ENCODE measurements at places on chromosomes 6 and 20.

DNA sequence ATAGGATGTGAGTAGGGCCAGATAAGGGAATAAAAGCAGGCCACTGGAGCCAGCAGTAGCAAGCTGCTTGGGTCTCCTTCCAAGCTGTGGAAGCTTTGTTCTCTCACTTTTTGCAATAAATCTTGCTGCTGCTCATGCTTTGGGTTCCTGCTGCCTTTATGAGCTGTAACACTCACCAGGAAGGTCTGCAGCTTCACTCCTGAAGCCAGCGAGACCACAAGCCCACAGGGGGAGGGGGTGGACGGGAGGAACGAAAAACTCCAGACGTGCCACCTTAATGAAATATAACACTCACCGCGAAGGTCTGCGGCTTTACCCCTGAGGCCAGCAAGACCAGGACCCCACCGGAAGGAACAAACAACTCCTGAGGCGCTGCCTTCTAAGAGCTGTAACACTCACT, 1324.4 kb upstream of the EYS start:
- no peak for DNase-seq

DNA sequence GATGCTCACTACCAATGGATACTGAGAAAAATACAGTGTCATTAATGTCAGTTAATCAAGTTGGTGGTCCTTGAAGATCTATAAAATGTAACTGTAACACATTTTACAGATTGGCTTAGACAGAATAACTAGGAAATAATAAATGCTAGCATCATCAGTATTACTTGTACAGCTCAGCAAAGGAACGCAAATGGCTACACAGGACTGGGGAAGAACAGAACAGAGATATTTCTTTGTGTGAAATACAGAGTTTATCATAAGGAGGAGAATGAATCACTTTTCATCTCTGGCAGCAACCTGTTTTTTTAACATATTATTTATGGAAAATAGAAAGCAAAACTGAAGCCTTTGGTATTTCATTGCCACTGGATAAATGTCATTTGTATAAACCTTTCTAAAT, 8.2 kb upstream of the QKI start:
- no peak for DNase-seq

GRCh38 chr6:44321210-44321609, 8.1 kb upstream of the AARS2 start:
- DNase-seq: no peak

DNA sequence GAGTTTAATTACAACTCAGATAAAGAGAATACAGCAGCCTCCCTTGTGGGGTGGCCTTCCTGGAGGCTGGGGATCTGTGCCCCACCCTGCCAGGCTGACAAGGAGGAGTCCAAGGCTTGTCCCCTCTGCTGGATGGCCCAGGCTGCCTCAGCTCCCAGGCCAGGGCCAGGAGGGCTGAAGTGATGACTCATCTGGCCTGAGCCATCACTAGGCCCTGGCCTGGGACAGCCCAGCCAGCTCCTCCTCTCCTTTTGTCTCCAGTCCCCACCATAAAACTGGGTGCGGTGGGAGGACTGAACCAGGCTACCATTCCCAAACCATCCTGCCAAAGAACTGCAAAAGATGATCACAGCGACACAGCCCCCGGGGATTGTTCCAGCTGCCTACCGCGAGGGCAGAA, 15.0 kb downstream of the GRM4 start:
- no peak for DNase-seq

DNA sequence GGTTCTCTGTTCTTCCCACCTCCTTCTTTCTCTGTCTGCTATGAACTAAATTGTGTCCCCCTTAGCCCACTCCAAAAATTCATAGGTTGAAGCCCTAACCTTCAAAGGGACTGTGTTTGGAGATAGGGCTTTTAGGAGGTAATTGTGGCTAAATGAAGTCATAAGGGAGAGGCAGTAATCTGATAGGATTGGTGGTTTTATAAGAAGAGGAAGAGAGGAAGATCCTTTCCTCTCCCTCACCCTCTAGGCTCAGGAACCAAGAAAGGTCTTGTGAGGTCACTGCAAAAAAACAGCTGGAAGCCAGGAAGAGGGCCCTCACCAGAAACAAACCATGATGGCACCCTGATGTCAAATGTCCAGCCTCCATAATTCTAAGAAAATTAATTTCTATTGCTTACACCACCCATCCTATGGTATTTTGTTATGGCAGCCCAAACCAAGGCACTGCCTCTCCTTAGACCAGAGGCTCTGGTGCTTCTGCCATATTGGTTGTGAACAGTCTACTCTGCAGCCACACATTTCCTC, 135.1 kb upstream of the COL21A1 start:
- DNase-seq: no peak

DNA sequence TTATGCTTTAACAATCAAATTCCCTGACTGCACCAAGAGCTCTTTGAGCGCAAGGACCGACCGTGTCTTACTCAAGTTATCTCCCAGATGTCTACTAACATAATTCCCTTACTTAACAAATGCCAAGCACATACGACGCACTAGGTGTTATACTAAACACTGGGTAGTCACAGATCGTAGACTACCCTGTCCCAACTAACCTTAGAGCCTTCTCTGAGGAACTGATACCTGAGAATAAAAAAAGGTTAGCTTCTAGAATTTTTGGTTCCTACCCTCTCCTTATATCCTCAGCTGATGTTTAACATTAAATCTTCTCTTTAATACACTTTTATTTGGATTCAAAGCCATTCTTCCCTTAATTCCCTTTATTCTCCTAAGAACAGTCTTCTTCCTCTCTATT, 38.5 kb downstream of the EPB41L2 start:
- no peak for DNase-seq

- no peak for DNase-seq
Observed at GRCh38 chr20:64049878-64050260, 430 bp upstream of the SOX18 start.

GRCh38 chr20:46171909-46172308, 53.8 kb downstream of the CD40 start:
- no peak for DNase-seq

DNA sequence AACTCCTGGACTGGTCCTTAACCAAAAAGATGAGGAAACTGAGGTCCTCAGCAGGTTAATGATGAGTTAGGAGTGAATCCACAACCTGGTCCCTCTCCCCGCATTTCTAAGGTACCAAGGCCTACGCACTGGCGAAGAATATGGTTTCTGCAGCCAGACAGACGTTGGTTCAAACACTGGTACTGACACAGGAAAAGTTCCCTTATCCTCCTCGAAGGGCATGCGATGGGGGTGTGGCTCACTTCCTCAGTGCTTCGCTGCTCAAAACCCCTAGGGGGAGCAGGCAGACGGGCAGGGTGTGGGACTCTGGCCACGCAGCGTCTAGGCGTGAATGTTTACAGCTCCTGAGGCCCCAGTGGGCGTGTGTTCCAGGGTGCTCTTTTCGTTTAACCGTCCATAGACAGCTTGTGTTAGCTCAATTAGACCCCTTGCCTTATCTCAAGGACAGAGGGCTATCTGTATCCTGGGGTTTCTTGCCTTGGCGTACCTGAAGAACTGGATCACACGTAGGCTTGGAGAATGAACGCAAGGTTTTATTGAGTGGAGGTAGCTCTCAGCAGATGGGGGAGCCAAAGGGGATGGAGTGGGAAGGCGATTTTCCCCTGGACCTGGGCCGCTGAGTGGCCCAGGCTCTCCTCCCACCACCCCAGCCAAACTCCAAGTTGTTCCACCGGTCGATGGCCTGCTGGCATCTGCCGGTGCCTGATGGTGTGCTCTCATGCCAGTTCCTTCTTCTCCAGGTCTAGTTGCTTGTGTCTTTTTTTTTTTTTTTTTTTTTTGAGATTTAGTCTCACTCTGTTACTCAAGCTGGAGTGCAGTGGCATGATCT, 31.8 kb upstream of the PTPN1 start:
- no peak for DNase-seq

DNA sequence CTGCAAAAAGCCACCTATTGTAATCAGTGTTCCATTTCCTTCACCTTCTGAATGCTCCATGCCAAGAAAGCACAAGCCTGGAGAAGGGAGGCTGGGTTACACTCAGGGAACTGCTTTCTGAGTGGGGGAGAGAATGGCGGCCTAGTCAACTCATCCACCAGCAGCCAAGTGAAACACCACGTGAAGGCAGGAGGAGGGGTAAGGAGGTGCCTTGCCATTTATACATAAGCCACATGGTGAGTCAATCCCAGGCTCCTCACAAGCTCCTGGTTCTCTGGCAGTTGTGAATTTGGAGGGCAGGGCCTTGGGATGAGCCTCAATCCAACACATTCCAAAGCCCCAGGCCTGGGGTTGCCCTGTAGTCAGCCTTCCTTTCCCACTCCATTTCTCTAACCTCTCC, 149.4 kb downstream of the CD24 start:
- no peak for DNase-seq

GRCh38 chr6:66628917-66629316, 921.9 kb upstream of the EYS start:
- no peak for DNase-seq

- no peak for DNase-seq
Observed at GRCh38 chr6:166739976-166740318, 112.9 kb upstream of the RPS6KA2 start.

DNA sequence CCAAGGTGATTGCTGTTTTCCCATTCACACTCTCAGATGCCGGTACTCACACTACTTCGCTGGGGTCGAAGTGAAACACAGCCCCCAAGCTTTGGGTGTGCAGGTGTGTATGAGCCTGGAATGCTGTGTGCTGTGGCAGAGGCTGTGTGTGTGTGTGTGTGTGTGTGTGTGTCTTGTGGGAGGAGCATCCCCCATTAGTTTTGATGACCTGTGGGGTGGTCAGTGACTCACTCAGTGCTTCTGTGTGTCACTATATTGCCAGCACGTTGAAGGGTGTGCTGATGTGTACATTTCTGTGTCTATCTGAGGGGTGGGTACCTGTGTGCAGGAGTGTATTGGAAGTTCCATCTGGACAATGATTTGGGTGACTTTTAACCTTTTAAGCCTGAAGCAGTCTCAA, 5.0 kb upstream of the SLC12A5 start:
- no peak for DNase-seq

DNA sequence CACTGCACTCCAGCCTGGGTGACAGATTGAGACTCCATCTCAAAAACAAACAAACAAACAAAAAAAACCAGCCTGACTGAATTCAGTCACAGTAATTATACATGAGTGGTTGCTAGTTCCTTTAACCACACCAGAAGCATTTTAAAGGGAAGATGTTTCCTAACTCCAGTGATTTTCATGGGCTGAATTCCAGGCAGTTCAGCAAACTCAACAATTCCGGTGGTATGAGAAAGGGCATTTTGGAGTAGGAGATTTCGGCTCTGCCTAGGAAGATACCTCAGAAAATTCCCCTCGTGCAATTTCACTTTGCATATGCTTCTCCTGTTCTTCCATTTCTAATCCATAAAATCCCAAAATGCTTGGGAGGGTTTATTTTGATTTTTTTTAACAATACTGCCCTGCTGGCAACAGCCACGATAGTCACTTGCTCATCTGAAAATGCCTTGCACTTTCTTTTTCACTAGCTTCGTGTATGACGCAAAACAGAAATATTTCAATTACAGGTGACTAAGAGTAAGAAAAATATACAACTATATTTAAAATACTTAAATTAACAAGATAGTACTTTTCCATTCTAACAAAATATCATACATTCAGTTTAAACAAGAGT, 48.3 kb upstream of the IPCEF1 start:
- DNase-seq: peak; percentile 46

DNA sequence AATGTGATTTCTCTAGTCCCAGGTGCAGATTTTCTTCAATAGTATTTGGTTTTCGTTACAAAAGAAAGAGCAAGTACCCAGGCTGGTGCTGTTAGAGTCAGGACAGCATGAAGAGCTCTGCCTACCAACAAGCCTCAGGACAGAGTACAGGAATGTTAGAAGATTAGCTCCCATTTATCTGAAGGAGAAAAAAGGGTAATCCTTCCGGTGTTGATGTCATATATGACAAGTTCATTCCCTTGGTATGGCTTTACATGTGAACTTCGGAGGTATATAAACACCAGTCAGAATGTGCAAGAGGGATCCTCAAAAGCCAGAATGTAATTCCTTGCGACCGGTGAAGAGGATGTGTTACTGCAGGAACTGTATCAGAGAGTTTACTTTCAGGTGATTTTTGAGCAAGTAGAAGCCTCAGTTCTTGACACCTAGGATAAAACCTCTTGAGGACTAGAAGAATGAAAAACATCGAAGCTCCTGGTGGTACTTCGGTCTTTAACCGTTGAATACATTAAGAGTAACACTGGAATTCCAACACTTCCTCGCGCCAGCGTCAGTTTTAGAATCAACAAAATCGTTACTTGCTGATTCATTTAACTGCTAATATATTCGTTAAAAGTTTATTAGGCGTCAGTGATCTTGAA, 194.2 kb upstream of the ZNF184 start:
- no peak for DNase-seq

- DNase-seq: no peak
Observed at GRCh38 chr6:9810286-9810685, 604.6 kb downstream of the TFAP2A start.

DNA sequence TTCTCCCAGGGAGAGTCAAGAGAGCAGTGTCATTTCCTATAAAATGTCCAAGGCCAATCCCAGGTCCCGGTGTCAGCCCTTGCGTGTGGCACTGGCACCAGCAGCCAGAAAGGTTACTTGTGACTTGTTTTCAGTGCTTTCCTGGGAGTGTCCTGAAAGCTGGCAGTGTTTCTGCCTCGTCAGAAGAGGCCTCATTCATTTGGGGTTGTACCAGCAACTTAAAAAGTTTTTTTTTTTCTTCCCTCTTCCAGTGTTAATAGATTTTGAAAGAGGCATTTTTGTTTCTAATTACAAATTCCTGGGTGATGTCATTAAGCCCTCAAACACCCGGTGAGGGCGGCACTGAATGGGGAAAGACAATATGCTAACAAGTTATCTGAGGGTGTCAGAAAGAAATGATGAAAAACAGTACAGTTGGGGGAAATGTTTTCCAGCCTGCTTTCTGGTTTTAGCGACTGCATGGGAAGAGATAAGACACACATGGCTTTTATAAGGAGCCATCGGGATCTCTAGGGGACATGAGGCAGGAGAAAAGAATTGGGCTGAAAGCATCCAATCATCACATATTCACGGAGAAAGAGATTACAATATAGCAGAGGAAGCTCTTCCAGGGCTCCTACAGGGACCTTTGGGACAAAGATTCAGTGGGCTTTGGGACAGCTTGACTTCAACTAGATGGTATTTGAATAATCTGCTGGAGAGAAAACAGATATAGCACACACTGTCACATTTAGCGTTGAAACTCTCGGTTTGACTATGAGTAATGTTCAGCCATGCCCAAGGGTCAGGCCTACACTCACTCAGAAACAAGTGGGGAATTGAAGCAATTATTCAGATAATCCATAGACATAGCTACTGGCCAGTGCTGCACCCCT, 153.0 kb downstream of the BCAS1 start:
- DNase-seq: no peak

DNA sequence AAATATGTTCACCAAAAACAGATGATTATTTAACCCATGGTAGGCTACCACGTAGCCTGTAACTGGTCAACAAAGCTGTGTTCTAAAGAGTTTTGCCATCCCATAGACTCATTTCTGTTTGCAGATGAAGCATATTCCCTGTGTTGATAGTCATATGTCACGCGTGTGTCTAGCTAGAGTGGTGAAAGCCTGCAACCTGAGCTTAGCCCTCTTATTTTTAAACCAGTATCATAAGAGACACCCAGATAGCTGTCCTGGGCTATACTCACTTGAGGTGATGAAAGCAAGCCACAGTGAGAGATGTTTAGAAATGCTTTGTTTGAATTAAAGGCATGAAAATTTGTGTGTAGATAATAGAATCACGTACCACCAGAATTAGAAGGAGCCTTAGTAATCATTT, 307.8 kb downstream of the ZFAND3 start:
- no peak for DNase-seq
